GM04504 (cell line): ENCODE measurements at places on chromosomes 11 and 22.

GRCh38 chr11:77444261-77444660 lies 29.6 kb downstream of the PAK1 start:
- DNase-seq, result no peak

GRCh38 chr11:72683782-72684200 lies 9.6 kb upstream of the PDE2A start:
- DNase-seq, result no peak

DNA sequence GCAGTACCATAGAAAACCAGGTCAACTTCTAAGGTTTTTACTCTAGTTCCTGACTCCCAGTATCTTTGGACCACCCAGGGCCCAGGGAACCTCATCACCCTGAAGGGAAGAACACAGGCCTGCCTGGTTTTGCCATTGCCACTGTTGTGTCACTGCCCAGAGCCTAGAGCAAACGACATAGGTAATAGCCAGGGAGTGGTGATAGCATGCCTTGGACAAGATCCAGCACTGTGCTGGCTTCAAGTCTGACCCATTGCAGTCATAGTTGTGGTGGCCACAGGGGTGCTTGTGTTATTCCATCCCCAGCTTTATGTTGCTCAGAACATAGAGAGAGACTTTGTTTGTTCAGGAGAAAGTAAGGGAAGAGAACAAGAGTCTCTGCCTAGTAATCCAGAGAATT lies 2310.2 kb downstream of the LRRC4C start:
- no peak for DNase-seq

- DNase-seq, result no peak
These were observed 193.1 kb upstream of the PITPNB start for GRCh38 chr22:28112190-28112544.

- DNase-seq, result no peak
These were observed 1.0 kb upstream of the SLC1A2 start for GRCh38 chr11:35420371-35420770.

DNA sequence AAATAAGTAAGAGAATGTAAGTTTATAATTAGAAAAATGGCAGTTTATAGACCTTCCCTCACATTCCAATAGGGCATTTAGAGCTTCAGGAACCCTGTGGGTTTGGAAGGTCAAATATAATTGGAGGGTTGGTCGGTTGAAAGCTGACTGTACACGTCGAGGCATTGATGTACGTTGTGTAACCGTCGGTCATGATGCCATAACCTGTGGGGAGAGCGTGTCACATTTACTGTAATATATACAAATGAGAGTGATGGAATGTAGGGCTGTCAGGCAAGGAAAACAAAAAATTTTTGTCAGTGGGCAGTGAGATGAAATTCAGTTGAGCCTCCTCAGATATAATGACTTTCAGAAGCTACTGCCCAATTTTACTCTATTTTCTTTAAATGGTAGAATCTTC lies 88.5 kb downstream of the ARL14EP start:
- DNase-seq, result no peak

DNA sequence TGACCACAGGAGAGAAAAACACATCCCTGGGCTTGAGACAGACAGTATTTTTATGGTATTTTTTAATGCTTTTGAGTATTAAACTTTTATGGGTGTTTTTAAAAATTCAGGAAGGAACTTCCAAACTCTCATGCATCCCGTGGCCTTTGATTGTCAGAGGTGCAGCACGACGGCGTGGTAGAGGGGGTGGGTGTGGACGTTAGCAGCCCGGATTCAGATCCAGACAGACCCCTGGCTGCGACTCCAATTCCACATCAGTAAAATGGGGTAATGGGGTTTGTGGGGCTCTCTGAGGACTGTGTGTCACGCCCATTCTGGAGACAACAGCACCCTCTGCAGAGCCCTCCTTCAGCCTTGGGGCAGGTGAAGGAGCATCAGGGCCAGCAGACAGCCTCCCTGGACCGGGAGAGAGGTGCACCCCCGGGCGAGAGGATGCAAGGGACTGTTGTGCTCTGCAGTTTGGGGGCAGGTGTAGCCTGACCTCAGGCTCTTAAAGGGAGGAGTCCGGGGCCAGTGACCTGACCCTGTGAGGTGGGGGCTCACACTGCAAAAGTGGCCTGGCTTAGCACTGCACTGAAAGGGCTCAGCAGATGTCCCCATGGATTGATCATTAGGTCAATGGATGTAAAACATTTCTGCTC lies 1024.3 kb downstream of the TBC1D22A start:
- DNase-seq, result no peak

DNA sequence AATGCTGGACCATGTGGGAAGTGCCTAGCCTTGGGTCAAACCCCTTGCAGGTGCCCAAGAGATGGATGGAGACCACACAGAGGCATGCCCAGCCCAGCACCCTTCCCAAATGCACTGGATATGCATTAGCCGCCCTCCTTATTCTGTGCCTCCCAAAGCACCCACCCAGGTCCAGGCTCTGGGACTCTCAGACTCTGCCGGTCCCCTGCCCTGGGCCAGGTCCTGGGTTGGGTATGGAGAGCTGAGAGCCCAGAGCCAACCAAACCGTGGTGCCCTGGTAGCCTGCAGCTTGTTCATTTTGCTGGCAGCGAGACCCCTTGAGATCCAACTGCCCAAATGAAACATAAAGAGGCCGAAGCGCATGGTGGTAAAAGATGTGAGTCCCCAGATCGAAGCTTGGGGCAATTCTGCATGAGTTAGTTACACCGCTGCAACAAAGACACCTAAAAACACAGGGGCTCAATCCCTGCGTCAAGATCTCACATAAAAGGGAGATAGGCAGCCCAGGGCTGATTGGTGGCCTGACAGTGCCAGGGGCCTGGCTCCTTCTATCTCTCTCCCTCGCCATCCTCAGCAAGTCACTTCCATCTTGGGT lies 61.5 kb downstream of the MYEOV start:
- DNase-seq, result no peak

DNA sequence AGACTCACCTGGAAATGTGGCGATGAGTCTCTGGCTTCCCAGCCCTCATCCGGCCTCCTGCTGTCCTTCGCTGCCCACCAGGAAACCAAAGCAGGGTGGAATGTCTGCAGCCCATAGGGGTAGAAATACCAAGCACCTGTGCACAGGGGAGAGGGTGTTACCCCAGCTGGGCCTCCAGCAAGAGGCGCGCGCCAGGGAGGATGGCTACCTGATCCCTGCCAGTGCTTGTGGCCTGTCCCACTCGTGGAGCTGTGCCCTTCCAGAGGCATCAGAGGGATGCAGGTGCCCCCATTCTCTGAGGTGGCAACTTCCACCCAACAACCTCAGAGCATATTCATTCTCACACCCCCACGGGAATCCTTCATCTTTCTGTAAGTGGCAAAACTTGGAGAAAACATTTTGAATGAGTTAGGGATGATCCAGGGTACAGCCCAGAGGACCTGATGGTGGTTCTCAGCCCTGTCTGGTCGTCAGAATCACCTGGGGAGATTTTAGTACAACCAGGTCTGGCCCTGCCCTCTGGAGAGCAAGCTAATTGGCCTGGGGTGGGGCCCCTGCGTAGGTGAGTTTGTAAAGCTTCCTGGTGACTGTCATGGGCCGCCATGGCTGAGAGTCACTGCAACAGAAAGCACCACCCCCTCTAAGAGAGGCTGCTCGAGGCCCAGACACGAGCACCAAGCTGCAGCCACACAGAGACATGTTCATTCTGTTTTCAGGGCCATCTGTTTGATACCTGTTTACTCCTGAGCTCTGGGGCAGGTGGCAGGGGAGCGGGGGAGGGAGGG lies 9.9 kb downstream of the SUN2 start:
- DNase-seq, result no peak

DNA sequence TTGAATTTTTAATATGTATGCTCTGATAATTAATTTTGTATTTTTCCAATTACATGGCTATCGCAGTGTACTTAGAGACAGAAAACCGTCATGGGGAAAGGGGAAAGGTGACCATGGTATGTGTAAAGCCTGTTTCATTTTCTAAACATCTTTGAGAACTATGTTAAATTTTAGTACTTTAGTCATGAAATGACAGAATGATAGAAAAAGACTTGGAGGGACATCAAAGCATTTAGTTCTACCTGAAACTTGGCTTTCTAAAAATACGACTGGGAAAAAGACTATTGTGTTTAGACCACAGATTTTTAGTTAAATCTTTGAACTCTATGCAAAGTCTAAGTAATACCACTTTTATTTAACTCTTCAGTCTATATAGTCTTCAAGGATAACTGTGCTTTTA lies 54.1 kb downstream of the MAML2 start:
- DNase-seq, result no peak

GRCh38 chr22:36104988-36105387 lies 55.6 kb downstream of the APOL3 start:
- DNase-seq, result no peak

- no peak for DNase-seq
These were observed 1.9 kb upstream of the P2RY6 start for GRCh38 chr11:73270016-73270854.

DNA sequence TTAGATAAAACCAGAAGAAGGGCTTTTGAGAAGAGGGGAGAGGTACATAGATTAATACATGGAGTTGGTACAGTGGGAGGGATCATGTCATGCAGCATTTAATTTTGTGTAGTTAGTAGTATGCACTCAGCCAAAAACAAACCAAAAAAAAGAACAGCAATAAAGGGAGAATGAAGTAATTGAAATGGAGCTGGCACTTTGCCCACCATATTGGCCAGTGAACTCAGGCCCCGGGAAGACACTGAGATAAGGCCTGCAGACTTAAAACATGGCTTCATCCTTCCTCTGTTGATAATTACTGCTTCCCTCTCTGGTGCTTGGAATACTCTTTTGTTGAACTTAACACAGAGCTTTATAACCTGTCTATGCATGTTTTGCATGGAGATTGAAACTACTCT lies 3.1 kb downstream of the PANX1 start:
- no peak for DNase-seq

GRCh38 chr11:44893846-44894617 lies 56.7 kb downstream of the TP53I11 start:
- DNase-seq, result no peak

DNA sequence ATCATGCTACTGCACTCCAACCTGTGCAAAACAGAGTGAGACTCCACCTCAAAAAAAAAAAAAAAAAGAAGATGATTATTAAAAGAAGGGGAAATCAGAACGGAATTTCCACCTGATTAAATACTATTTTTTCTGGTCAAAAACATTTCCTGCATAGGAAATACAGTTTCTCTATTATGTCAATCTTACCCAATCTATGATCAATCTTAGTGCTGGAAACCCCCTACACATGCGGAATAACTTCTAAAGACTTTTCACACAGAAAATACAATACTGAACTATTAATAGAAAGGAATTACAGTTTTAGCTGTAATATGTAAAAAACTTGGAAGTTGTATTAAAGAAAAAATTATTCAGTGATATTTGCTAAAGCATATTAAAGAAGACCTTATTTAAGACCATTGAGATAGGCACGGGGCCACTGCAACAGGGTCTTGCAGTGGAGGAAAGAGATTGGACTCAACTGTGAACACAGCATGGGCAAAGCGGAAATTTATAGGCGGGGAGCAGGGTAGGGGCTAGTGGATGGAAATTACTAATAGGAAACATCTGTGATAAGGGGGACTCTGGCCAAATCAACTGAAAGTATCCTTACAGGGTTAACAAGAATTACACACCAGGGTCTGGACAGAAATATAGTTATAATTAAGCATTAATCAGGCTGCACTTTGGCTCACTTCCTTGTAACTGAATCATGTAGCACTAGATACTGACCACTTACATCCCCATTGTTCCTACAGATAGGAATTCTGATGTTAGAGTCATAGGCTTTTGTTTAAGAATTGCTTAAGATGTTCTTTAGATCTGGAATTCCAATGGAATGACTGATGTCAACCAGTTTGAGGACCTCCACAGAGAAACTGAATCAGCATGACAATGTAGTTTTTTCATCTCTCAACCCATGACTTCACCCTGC lies 411.5 kb upstream of the DDI1 start:
- DNase-seq, result peak; percentile 84

GRCh38 chr11:110093407-110094297 lies 460 bp downstream of the ZC3H12C start:
- DNase-seq, result peak; percentile 42

GRCh38 chr11:10450462-10451425 lies 4.3 kb upstream of the AMPD3 start:
- no peak for DNase-seq

DNA sequence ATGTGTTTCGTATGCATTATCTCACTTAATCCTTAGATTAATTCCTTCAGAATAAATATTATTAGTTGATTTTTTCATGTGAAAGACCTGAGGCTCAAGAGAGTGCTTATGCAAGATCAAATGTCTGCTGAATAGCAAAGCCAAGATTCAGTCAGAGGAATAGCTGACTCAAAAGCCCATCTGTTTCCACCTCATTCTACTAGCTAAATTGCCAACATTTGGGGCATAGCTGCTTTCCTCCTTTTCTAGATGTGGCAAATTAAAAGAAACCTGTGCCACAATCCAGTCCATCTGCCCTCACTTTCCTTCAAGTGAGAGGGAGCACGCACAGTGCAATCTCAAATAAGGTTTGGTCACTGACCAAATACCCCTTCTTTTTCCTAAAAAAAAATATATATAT lies 121.1 kb downstream of the PAX6 start:
- DNase-seq, result no peak

GRCh38 chr22:41526830-41527799 lies 17.2 kb downstream of the POLR3H start:
- no peak for DNase-seq

- no peak for DNase-seq
These were observed 182.5 kb downstream of the CADM1 start for GRCh38 chr11:115321605-115322289.

GRCh38 chr22:19870153-19871022 lies 15.7 kb upstream of the GNB1L start:
- DNase-seq, result no peak

DNA sequence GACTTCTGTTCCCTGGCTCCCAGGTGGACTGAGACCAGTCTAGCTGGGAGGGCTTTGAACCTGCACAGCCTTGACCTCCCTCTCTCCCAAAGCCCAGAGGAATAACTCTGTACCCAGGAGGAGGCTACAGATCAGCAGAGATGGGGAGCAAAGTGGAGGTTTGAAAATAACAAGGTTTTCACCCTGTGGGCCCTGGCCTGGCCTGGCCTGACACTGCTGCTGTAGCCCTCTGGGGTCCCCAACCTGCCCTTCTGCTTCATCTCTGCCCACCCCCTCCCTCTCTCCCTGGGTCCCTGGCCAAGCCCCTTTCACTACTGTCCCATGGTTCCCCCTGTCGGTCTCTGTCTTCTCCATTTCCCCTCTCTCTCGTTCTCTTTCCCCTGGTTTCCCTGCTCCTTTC lies 225.2 kb downstream of the BUD13 start:
- DNase-seq, result no peak

- DNase-seq, result no peak
These were observed 489.0 kb downstream of the MN1 start for GRCh38 chr22:27312565-27312964.

DNA sequence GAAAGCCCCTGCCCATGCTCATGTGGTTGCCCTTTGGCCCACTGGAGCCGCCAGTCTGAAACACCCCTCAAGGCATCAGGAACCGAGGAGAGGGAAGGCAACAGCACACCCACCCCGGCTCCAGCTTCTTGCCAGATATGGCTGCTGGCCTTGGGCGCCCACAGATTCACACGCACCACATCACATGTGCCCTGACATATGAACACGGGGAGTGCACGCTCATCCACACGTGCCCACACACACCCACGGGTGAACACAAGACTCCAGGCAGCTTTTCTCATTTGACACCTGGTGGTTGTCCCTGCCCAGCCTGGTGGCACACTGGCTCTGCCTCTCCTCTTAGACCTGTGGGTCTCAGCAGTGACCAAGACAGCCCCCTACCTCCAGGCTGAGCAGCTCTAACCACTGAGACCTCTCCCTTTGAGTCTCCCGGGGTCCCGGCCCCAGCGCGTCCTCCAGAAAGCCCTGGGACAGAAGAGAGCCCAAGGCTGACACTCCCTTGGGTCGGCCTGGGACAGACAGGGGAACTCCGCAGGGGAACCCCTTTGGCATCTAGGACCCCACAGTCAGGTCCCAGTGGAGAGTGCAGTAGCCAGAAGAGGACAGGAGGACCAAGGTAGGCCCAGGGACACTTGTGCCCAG lies 2.7 kb upstream of the MAPK12 start:
- DNase-seq, result no peak
